ENCODE measurements at places on chromosomes 1 and 21.

DNA sequence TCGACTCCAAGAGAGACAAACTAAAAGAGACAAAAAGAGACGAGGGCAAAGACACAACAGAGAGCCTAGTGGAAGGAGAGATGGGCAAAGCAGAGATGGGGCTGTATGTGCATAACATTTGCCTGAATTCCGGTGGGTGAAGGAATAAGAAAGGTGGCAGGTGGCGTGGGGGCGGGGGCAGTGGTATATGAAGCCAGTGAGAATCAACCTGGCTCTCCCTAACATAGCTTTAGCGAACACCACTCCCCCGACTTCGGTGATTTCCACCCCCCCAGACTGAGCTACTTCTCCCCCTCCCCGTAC, 1.1 kb downstream of the INKA2 start:
- DNase-seq = no peak

DNA sequence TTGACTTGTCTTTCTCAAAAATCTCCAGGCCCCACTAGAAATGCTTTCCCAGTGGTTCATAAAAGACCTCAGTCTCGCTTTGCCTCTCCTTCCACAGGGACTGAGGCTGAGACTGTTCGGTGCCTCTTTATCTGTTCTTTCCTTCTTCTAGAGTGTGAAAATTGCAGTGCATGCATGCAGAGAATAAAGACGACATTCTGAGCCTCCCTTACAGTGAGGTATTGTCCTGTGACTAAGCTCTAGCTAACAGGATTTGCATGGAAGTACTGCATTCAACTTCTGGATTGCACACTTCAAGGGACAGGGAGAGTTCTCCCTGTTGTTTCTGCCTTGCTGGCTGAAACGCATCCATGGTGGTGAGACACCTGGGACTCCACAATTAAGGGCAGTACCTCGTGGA, 69.1 kb downstream of the COLGALT2 start:
- no peak for DNase-seq

GRCh38 chr1:40392221-40392620, 18.7 kb downstream of the SMAP2 start:
- no peak for DNase-seq

- no peak for DNase-seq
These were observed 61.1 kb downstream of the GFI1 start for GRCh38 chr1:92425617-92426016.

DNA sequence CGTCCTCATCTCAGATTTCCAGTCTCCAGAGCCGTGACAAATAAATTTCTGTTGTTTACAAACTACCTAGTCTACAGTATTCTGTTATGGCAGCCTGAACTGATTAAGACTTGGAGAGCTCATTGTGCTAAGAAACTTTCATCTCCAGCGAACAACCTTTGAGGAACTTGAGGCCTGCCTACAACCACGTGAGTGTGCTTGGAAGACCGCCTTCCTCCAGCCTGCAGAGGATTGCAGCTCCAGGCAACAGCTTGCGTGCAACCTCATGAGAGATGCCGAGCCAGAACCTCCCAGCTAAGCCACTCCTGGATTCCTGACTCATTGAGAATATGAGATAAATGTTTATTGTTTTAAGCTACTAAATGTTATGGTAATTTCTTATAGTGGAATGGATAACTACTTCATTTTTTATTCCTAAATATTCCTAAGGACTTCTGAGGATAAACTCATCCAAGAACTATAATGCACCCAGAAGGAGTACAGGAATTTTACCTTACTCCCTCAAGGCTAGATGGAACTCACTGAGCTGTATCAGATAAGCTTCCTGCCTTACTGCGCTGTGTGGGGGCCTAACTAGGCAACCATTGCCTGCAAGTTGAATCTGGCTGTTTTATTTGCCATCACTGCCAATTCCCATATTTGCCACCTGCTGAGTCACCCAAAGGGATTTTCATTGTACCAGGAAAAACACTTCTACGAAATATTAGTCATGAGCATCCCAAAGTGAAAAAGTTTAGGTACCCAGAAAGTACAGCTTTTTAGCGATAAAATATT, 17.6 kb downstream of the FAM177B start:
- no peak for DNase-seq

- DNase-seq = no peak
These were observed 13.3 kb upstream of the TRAF3IP3 start for GRCh38 chr1:209742409-209743144.

GRCh38 chr1:167584581-167584980, 31.0 kb upstream of the CREG1 start:
- DNase-seq = no peak

DNA sequence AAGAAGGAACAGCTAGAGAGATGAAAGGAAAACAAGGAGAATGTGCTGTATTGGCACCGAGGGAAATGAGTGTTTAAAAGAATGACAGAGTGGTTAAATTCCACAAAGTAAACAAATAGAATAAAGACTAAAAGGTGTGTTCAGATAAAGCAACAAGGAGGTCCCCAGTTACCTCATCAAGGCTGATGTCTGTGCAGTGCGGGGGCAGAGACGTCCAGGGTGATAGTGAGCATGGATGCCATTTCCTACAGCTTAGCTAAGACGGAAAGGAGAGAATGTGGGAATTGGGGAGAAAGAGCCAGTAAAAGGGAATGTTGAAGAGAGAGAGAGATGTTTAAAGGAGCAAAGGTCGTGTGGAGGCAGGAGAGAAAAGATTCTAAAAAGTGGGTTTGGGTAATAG, 15.5 kb downstream of the LMOD1 start:
- DNase-seq = no peak
